ENCODE measurements at places on chromosomes 3 and 15.

- DNase-seq: no peak
Measured at GRCh38 chr15:56356616-56357015, 8.6 kb upstream of the TEX9 start.

DNA sequence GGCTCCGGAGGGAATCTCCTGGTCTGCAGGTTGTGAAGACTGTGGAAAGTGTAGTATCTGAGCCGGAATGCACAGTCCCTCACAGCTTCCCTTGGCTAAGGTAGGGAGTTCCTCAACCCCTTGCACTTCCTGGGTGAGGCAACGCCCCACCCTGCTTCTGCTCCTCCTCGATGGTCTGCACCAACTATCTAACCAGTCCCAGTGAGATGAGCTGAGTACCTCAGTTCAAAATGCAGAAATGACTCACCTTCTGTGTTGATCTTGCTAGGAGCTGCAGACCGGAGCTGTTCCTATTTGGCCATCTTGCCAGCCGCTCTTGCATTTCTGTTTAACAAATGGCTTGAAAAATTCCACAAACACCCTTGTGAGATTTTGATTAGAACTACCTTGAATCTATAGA lies 156.1 kb downstream of the STXBP5L start:
- DNase-seq: no peak

DNA sequence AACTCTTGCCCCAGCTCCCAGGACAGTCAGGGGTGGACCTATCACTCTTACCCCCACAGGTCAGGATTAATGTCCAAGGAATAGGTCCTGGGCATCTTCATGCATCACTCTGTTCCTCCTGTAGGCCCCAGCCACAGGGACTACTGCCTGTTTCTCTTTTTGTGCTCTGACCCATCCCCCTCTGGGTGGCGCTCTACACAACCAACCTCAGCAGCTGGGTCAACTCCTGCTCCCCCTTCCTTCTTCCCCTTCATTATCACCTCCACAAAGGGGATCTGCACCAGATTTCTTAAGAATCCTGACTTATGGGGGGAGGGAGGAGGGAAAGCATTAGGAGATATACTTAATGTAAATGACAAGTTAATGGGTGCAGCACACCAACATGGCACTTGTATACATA lies 12.2 kb upstream of the TRANK1 start:
- DNase-seq: no peak

GRCh38 chr3:66661628-66662027 lies 160.8 kb upstream of the LRIG1 start:
- DNase-seq: no peak

DNA sequence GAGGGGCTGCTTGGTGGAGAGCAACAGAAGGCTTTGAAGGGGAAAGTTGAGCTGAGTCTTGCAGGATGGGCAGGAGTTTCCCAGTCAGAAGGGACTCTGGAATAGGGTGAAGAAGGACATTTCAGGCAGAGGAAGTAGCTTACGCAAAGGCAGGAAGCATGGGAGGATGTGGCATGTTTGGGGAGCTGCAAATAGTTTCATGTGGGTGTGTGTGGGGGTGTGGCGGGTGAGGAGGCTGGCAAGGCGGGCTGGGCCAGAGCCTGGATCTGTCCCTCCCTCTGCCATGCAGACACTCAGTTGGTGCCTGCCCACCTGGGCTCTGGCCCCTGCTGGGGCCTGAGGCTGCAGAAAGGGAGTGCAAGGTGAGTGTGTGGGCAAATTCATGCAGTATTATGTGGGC lies 10.4 kb downstream of the TEX264 start:
- DNase-seq: peak; percentile 77

DNA sequence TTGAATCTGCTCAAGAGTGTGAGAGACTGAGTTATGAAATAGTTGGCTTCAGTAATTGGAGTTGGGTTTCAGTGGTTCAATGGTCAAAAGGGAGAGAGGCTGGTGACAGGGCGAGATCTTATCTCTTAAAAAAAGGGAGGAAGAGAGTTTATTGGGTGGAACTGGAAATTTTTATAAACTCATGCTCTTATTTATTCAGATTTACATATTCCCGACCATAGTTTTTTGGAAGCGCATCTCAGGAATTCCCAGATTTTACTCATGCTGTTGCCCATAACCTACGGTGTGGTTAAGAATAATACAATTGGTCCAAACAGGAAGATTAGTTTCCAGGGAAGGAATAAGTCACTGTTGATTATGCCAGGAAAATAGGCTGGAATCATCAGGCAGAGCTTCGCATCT lies 41.4 kb downstream of the CD200 start:
- DNase-seq: peak; percentile 26

GRCh38 chr3:46395210-46395661 lies 11.6 kb downstream of the CCR5AS start:
- peak; percentile 97 for DNase-seq

DNA sequence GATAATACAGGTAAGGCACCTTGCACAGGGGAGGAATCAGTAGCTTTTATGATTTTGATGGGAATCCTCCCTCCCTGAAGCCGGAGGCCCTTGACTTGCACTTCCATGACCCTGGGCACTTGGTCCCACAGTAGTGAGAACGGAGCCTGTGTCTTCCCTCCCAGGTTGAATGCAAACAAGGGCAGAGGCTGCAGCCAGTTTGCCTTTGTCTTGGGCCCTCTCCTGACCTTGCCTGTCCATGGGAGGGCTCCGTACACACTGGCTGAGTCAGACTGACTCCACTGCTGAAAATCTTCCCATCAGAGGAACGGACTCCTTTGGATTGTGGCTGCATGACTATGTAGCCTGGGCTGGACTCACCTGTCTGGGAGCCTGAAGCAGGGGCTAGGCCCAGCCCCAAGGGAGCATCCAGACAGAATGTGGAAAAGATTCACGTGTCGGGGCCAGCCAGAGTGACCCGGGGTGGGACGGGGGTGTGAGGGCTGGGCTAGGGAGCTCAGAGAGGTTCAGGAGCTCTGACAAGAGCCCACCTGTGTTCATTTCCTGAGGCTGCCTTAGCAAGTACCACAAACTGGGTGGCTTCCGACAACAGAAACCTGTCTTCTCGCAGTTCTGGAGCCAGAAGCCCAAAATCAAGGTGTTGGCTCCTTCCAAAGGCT lies 9.5 kb downstream of the TBC1D21 start:
- DNase-seq: no peak

DNA sequence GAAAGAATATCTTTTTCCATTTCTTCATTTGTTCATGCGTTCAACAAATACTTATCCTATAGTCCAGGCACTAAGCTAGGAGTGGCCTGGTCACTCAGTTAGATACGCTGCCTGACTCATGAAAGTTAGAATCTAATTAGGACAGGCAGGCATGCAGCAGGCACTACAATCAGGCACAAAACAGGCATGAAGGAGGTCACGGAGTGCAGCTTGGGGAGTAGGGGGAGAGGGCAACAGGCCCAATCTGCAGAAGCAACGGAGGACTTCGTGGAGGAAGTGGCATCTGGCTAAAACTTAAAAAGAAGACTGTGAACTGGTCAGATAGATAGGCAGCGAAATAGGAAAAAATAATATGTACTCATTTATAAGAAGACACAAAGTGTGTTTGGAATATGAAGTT lies 420.9 kb downstream of the MAGI1 start:
- DNase-seq: no peak

- DNase-seq: peak; percentile 74
Measured at GRCh38 chr3:45647148-45647619, 42.0 kb upstream of the SACM1L start.

DNA sequence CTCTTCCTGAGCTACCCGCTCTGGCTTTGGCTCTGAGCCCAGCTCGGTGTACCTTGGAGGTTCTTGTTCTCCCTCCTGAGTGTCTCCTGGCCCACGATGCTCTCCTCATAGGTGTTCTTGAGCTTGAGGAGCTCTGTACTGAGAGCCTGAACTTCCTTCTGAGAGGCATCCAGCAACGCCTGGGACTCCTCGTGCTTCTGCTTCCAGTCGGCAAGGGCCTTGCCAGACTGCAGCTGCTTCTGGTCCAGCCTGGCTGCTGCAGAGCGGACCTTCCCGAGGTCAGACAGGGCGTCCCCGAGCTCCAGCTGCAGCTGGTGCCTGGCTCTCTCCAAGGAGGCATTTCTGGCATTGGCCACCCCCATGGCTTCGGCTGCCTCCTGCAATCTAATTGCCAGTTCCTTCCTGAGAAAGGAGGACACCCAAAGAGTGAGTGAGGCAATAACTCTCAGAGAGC lies 99.8 kb downstream of the MYH15 start:
- no peak for DNase-seq

- DNase-seq: no peak
Measured at GRCh38 chr3:47117807-47118364, 46.0 kb downstream of the SETD2 start.

GRCh38 chr3:125692361-125692760 lies 97.1 kb upstream of the OSBPL11 start:
- no peak for DNase-seq

DNA sequence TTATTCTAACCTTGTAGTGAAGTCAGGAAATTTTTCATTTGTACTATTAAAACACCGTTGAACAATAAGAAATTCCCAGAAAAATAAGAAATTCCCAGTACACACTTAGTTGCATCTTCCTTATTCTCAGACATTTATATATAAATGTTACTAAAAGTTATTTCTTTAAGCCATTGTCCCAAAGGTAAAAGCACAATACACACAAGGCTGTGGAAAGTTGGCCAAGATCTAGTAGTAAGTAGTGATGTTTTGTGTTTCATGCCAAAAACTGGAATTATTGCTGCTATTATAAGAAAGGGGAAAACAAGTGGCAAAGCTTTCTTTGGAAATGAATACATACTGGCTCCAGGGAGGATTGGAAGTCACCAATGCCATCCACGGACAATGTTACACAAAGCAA lies 802.5 kb upstream of the DPPA4 start:
- no peak for DNase-seq

GRCh38 chr3:73511571-73512525 lies 112.9 kb downstream of the PDZRN3 start:
- DNase-seq: no peak

GRCh38 chr15:41417418-41418195 lies 712 bp downstream of the RTF1 start:
- DNase-seq: no peak

DNA sequence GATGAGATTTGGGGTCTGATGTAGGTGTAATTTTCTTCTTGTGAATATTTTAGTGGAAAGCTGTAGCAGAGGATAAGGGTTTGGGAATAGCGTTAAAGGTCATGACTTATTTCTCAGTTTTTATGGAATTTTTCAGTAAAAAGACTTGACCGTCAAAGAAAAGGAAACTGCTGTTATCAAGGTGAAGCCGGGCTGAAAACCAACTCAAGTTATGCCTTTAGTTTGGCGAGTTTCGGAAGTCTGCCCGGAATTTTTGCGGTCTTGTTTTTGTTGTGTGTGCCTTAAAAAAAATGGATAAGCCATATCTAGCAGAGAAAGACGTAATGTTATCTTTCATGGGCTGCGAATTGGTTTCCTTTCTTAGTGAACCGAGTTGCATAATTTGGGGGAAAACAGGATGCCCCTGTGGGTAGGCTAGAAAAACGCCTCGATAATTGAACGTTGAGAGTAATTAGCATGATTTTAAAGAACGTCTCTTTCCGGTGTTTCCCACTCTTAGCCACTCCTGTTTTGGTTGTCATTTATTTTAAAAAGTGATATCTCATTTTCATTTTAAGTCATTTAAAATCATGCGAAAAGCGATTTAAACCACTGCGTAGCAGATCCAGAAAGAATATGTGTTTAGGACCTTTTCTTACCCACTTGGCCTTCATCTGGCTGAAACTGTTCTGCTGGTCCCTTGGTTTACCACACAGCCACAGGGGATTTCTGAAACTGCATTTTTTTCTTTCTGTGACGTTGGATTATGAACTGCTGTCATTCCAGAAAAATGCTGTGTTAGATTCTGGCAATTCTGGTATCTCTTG lies 1.1 kb downstream of the NFKBIZ start:
- DNase-seq: peak; percentile 30

GRCh38 chr3:188824566-188824965 lies 347.2 kb upstream of the TPRG1 start:
- no peak for DNase-seq

GRCh38 chr3:74393426-74393825 lies 221.0 kb downstream of the CNTN3 start:
- no peak for DNase-seq

- DNase-seq: no peak
Measured at GRCh38 chr3:98008855-98009254, 26.3 kb downstream of the GABRR3 start.

- DNase-seq: no peak
Measured at GRCh38 chr3:492586-493316, 296.2 kb downstream of the CHL1 start.

GRCh38 chr3:170189398-170190256 lies 8.1 kb upstream of the PHC3 start:
- DNase-seq: no peak

GRCh38 chr3:114444216-114444615 lies 150.4 kb downstream of the TIGIT start:
- DNase-seq: no peak

GRCh38 chr3:57048052-57048671 lies 12.3 kb upstream of the SPATA12 start:
- DNase-seq: no peak

DNA sequence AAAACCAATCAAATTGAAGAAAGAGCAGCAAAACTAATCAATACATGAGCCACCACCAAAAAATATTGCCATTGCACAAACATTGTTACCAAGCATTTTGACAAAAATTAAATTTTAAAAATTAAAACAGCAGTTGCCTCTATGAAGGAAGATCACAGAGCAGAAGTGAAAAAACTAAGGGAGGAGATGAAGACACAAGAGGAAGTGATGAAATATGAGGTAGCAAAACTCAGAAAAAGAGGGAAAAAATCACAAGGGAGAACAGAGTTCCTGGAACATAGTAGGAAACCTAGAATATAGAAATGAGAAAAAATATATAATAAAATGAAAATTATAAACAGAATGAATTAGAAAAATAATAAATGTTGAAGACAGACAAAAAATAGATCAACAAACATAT lies 7.3 kb upstream of the SERPINI2 start:
- no peak for DNase-seq

GRCh38 chr3:108251265-108251664 lies 29.0 kb upstream of the IFT57 start:
- DNase-seq: no peak

- DNase-seq: no peak
Measured at GRCh38 chr3:167843886-167844285, 108.4 kb downstream of the SERPINI1 start.

- peak; percentile 86 for DNase-seq
Measured at GRCh38 chr3:180492047-180492446, 109.9 kb upstream of the TTC14 start.

DNA sequence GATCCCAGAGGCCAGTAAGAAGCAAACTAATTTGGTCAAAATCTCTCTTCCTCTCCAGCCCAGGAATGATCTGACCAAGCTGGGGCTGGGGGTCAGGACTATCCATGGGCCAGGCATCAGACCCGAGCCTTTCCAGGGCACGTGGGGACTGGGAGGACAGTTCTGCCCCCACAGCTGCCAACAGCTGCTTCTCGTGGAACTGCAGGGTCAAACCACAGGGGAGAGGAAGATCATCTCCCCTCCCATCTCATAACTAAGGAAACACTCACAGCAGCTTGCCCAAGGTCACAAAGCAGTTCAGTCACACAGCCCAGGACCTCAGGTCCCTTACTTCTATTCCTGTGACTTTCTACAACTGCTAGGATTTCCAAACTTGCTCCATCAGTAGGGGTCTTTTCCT lies 47.1 kb downstream of the DAPK2 start:
- no peak for DNase-seq
